EL (cell line): ENCODE measurements at places on chromosomes 16 and 17.

GRCh38 chr17:80708480-80708879 lies 163.8 kb downstream of the RPTOR start:
- DNase-seq, result no peak

GRCh38 chr16:8853150-8853549 lies 15.7 kb downstream of the CARHSP1 start:
- DNase-seq, result no peak

DNA sequence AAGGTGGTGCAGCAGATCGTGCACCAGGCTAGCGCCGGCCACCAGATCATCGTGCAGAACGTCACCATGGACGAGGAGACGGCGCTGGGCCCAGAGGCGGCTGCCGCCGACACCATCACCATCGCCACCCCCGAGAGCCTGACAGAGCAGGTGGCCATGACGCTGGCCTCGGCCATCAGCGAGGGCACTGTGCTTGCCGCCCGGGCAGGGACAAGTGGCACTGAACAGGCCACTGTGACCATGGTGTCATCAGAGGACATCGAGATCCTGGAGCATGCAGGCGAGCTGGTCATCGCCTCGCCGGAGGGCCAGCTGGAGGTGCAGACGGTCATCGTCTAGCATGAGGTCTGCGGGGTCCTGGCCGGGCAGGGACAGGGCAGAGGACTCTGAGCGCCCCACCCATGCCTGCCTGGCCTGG lies 1.0 kb upstream of the DNASE1L2 start:
- DNase-seq, result no peak

GRCh38 chr16:49410226-49410625 lies 36.6 kb downstream of the C16orf78 start:
- no peak for DNase-seq

DNA sequence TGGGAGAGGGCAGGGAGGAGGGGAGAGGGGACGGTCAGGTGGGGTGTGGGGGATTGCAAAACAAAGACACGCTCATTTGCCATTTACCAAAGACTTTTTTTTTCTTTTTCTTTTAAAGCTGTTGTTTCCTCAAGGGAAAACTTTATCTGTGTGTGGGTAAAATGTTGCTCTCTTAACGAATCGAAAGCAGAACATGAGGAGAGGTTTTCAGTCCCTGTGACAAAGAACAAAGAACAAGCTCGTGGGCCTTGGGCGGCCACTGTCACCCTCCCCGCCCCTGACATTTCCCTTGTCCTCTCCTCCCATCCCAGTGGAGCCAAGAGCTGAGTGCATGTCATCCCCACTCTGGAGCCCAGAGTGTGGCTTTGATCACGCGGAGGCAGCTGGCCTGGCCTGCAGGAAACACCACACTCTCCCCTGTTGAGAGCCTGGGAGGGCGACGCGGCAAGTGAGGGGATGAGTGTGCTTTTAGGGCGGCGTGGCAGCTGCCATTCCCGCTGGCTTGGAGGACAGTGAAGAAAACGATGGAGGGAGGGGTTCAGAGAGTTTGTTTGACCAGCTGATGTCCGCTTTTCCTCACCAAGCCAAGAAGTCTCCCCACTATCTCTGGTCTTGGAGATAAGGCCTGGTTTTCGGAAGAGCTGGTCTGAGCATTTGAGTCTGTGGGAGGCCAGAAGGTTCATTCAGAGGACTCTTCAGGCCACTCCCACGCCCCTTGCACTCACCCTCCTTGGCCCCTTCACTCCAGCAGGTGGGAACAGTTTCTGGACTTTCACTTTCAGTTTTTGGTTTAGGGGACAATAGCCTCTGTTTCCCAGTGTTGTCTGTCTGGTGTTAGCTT lies 11.4 kb downstream of the CCR7 start:
- DNase-seq, result peak; percentile 38

DNA sequence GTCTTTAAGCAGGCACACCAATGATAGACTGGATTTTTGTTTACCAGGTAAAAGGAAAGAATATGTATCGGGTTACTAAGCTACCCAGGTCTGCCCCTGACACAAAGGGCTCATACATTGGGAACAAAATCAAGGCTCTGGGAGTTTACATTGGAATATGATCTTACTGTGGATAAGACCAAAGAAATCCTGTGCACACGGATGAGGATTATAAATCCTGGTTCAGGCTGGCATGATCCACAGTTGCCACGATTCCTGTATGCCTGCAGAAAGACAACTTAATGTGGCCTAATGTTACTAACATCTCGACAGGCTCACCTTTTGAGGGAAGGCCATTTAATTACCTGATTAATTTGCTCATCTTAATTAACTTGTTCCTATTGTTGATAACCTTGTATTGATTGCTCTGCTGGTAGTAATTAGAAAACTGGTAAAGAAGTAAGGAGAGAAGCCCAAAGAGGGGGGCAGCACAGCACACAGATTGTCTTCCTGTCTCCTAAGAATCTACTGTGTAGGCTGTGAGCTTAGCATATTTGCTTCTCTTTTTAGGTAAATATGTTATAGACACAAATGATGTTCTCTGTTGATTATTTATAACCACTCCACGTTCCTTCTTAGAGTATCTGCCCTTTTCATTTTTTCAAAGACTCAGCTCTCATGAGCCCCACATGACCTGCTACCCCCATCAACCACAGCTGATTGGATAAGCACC lies 51.0 kb upstream of the TOX3 start:
- no peak for DNase-seq

DNA sequence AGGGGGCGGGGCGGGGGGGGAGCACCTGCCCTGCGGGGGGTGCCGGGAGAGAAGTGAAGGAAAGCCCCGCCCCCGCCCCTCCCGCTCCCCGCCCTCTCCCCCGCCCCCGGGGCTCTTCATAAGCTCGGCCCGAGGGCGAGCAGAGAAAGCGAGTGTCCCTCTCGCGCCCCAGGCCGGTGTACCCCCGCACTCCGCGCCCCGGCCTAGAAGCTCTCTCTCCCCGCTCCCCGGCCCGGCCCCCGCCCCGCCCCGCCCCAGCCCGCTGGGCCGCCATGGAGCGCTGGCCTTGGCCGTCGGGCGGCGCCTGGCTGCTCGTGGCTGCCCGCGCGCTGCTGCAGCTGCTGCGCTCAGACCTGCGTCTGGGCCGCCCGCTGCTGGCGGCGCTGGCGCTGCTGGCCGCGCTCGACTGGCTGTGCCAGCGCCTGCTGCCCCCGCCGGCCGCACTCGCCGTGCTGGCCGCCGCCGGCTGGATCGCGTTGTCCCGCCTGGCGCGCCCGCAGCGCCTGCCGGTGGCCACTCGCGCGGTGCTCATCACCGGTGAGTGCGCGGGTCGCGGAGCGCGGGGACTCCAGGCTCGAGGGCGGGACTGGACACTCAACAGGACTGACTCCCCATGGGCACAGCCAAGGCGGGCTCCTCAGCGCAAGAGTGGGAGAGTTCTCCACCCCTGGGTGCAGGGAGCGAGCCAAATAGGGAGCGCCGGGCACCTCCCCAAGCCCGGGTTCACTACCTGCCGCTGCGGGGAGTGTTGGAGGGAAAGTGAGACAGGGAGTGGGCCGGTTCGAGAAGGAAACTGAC lies at the start of gene HSD11B2:
Gene HSD11B2 (plus strand): TSS at position 145 of the 798 bp plus-strand sequence. CDS start 128 bp downstream, at position 273.
- DNase-seq, result peak; percentile 68

GRCh38 chr17:75242461-75243042 lies 18.9 kb downstream of the GGA3 start:
- DNase-seq, result no peak
